Activated CD8-positive, alpha-beta memory T cell treated with anti-CD3 and anti-CD28 coated beads for 48 hours (primary cell): ENCODE measurements at places on chromosomes 1 and 21.

DNA sequence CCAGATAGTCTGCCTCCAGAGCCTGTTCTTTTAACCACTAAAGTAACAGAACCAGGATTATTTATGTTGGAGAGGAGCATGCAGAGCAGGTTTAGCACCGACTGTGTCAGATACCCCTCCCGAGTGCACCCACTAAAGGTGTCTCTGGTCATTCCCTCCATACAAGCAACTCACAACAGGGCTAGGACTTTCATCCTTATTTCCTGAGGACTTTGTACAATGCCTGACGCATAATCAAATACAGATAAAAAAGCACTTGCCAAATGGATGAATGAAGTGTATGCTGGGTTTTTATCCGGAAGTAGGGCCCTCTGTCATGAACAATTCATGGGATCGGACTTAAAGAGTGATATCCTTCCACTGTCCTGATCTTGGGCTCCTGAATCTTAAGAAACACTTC is 26.0 kb downstream of the RPL5 start:
- DNase-seq, result no peak

- DNase-seq, result no peak
Observed at GRCh38 chr1:77018761-77019160, 151.5 kb downstream of the ST6GALNAC5 start.

DNA sequence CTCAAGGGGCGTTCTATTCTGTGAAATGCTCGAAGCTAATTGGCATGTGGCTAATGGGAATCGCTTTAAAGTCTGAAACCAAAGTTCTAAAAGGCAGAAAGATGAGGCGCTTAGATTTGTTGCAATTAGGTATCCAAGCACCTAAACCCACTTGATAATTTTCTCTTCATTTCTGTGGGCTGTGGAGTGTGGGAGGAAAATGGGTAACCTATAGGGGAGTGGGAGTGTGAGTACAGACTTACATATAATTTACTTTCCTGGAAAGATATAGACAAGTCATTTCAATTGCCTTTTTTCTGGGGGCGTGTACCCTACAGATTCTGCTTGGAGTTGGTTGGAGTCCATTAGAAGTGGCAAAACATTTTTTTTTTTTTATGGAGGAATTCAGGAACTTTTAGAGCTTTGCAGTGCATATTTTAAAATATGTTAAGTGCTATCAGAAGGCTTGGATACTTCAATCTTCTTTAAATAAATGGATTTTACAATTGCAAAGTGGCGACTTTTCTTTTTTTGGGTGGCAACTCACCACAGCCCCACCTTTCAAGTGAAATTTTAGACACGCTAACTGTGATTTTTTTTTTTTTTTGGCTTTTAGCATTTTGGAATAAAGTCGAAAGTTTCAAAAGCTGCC is 254.5 kb downstream of the CAMTA1 start:
- no peak for DNase-seq

- DNase-seq, result no peak
Observed at GRCh38 chr1:27596986-27597385, 7.0 kb downstream of the AHDC1 start.

- no peak for DNase-seq
Observed at GRCh38 chr1:67695963-67696362, 11.0 kb downstream of the GADD45A start.

GRCh38 chr1:88700425-88701013 is 16.4 kb downstream of the PKN2 start:
- no peak for DNase-seq

DNA sequence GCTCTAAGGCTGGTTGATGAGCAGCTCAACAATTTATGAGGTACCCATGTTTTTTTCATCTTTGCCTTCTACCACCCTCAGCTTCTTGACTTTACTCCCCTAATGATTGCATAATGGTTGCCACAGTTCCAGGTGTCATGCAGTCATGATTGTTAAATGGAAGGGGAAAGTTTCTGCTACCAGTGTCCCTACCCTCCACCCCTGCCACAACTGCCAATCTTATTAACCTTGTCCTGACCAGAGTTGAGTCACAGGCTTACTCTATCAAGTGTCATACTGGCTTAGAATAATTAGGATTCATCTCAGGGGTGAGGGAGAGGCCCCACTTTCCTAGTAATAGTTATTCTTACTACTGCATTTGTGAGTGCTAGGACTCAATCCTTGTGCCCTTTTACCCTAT is 7.9 kb upstream of the FUBP1 start:
- no peak for DNase-seq

DNA sequence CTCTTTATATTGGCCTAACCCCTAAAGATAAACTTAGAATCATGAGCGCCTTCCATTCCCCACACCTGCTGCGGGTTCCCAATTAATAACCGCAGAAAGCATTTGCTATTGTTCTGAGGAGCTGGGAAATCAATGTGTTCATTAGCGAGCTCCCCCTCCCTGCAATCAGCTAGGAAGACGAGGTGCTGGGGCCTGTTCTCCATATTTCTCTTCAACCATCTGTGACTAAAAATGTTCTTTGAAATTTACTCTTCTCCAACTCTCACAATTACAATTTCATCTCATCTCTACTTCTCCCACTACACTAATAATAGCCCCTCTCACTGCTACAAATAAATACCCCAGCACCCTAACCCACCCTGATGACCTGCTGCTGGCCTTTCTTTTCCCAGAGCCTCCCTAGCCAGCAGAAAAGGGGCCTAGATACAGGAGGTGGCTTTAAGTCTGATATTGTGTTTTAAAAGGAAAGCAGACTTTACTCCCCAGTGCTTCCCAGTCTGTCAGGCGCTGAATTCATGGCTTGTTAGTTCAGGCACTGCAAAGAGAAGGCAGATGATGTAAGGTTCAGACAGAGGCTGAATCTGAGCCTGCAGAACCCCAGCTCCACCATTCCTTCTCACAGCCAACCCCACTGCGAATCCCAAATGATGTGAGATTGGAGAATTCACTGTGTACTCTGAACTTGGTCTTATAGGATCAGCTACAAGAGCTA is 477.5 kb upstream of the DAB1 start:
- DNase-seq, result no peak

GRCh38 chr1:247539215-247539614 is 3.0 kb upstream of the OR2C3 start:
- DNase-seq, result no peak

- DNase-seq, result no peak
Observed at GRCh38 chr21:37181059-37181458, 86.1 kb downstream of the VPS26C start.
